SJCRH30 (cell line): ENCODE measurements at places on chromosomes 2 and 18.
A peak's percentile ranks its signal among the peaks of the same experiment; 100 is the strongest.

GRCh38 chr18:50662177-50662576 lies 102.3 kb downstream of the MAPK4 start:
- DNase-seq: peak; percentile 6

- no peak for DNase-seq
Observed at GRCh38 chr2:30288561-30288960, 57.2 kb downstream of the LBH start.

GRCh38 chr2:240983996-240984498 lies 14.4 kb upstream of the SNED1 start:
- no peak for DNase-seq

GRCh38 chr18:48922801-48923730 lies 27.7 kb downstream of the SMAD7 start:
- DNase-seq: peak; percentile 56

DNA sequence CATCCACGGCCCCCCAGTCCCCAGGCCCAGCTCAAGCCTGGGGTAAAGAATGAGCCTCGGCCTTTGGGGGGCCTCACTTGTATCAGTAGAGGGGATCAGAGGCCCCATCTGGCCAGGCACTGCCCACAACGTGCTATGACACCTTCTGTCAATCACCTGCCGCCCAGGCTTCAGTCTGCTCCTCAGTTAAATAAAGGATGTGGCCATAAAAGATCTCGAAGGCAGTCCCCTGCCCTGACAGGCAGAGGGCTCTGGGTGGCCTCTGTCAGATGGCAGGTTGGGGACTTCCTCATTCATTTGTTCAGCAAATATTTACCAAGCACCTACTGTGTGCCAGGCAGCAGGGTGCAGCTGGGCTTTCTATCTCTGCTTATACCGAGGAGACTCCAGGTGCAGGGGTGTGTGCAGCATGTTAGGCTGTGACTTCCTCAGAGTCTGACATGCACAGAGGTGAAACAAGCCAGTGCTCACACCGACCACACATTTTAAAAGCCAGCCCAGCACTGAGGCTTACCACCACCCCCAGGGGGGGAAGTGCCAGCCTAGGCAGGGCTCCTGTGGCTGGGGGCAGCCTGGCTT lies 166.4 kb downstream of the GALNT1 start:
- no peak for DNase-seq

GRCh38 chr2:233964581-233964980 lies 47.4 kb downstream of the TRPM8 start:
- DNase-seq: no peak

- peak; percentile 78 for DNase-seq
Observed at GRCh38 chr18:79570266-79571201, 109.1 kb upstream of the CTDP1 start.

DNA sequence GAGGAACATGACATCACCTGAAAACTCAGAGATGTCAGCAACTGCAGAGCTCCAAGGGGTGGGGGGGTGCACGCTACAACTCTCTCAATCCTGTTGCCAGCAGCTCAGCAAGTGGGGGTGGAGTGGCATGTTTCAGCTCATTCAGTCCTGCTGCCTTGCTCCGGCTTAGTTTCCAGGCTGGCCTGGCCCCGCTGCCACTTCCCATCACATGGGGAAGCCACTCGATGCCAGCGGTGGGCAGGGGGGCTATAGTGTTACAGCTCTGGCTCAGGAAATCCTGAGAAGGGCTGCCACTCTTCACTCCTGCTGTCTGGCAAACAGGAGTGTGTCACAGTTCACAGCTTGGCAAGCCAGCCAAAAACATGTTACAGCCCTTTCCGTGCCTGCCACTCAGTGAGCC lies 356.5 kb upstream of the GULP1 start:
- no peak for DNase-seq

DNA sequence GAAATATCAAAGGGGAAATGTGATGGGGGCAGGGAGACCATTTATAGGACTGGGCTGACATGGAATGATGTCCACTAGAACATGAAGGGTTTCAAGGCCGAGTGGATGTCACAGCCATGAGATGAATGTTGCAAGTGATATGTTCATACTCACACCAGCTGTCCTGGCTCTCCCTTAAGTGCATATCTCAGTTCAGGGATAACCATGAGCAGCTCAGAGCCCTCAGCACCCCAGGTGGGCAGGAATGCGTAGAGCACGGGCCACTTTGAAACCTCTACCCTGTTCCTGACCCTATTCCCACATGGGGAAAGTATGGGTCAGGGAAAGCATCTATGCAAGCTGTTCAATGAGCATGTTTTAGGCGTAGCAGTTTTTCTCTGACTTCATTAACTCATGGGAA lies 12.4 kb upstream of the EML4 start:
- no peak for DNase-seq

DNA sequence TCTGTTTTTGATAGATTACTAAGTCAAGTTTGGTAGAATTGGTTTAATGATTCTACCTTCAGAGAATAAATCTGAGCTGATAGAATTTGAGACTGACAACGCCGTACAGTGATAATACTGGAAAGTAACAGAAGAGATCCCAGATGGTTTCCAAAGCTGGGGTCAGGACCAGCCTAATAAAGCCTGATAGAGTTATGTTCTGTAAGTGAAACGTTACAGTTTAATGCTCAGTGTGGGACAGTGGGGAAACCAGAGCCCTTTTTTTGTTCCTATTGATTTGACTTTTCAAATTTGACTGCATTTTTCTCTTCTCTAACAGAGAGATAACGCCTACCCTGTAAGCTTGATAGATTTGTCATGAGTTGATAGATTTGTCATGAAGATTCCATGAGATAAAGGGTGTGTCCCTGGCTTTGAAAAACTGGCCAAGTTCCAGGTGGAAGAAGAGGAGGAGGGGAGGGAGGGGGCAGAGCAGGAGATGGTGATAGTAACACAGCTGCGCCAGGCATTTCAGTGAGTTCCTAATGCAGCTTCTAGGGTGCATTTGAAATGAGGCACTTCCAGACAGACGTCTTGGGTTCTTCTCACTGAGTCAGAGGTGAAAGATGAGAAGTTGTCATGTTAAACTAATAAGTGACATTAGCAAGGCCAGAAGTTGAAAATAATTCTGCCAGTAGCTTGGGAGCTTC lies 65.1 kb downstream of the CERS6 start:
- peak; percentile 48 for DNase-seq

- no peak for DNase-seq
Observed at GRCh38 chr2:238525990-238526389, 99.3 kb downstream of the ASB1 start.

DNA sequence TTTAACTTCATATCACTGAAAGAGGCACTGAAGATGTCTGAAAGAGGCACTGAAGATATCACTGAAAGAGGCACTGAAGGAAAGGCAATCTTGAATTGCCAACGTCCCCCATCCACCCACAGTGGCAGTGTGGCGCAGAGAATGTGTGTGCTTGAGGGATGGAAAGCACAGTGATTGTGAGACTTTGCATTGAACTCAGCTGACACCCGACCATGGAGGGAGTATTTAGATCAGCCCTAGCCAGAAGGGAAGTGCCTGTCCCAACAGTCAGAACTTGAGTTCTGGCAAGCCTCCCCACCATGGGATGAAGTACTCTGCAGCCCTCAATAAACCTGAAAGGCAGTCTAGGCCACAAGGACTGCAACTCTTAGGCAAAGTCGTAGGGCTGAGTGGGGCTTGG lies 33.8 kb downstream of the MAP4K3 start:
- DNase-seq: no peak

GRCh38 chr2:161370981-161371380 lies 45.1 kb upstream of the TBR1 start:
- DNase-seq: no peak

- no peak for DNase-seq
Observed at GRCh38 chr2:129895526-129896082, 83.9 kb upstream of the RAB6C start.

GRCh38 chr2:65030476-65031332 lies 25.5 kb upstream of the CEP68 start:
- DNase-seq: no peak

DNA sequence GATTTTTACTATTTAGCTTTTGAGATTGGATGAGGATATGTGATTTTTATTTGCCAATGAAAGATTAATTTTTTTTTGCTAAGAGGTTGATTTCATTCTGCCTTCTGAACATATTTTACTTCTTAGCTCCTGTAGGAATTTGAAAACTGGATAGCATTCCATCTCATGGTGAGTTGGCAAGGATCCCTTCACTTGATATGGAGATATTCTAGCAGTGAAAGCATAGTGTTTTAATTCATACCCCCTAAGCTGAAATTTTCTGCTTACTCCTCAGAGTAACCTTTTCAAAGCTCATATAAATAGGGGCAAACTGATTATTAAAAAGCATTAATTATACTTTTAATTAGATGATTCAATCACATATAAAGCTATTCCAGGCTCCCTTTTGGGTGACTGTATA lies 61.0 kb upstream of the KCNJ3 start:
- no peak for DNase-seq

GRCh38 chr2:28687640-28688385 lies 63.8 kb upstream of the PPP1CB start:
- DNase-seq: peak; percentile 76

GRCh38 chr18:3877678-3878077 lies 427.7 kb downstream of the TGIF1 start:
- DNase-seq: no peak

DNA sequence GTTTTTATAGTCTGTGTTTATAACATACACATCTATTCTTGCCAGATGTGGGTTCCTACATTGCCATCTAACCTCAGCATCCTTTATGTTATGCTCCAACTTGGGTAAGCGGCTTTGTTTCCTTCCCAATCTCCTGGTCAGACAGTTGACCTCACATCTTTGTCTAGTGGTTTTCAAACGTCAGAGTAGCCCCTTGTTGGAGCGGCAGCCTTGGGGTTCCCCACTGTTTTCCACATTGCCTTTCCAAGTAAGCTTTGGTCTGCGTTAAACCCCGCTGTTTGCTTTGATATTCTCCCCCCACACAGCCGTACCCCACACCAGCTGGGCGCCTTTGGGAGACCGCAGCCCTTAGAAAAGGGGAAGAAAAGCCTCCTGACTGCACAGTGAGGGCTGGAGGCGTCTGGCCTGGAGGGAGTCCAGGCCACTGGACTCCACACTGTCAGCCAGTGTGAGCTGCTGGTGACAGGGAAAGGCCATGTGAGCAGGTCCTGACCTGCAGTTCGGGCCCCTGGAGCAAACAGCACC lies 83.3 kb downstream of the MALT1 start:
- no peak for DNase-seq

- no peak for DNase-seq
Observed at GRCh38 chr2:118569876-118570535, 277.4 kb downstream of the EN1 start.

- DNase-seq: no peak
Observed at GRCh38 chr2:220682616-220683015, 889.5 kb downstream of the EPHA4 start.

DNA sequence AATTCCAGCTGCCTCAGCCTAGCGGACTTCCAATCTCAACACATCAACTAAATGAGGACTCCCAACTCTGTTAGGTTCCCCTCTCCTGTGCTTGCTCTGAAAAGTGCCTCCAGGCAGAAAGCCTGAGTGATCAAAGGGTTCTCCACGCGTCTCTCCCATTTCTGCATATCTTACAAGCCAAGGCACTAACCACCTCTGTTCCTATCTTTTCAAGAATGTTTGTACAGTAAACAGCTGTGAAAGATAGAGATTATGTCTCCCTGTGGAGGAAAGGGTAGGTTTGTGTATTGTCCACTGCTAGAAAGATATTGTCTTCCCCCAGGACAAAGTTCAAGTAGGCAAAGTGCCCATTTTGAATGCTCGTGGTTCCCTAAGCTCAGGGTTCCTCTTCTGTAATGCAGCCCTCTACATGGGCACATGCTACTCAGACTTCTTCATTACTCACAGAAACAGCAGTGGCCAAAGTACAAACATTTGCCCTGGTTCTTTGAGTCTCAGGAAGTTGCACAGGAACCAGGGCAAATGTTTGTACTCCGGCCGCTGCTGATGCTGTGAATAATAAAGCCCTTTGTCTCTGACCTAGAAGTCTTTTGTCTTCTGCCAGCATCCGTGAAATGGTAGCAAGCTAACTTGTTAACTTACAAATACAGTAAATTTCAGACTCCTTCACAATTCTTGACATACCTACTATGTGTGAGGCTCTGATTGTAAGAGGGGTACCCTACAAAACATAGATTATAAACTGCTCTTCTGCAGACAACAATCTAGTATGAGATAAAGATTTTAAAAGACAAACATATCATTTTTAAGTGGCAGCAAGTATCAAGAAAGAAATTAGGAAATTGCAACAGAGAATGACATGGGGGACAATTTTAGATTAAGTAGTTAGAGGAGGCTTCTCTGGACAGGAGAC lies 44.5 kb downstream of the PKDCC start:
- DNase-seq: peak; percentile 67

DNA sequence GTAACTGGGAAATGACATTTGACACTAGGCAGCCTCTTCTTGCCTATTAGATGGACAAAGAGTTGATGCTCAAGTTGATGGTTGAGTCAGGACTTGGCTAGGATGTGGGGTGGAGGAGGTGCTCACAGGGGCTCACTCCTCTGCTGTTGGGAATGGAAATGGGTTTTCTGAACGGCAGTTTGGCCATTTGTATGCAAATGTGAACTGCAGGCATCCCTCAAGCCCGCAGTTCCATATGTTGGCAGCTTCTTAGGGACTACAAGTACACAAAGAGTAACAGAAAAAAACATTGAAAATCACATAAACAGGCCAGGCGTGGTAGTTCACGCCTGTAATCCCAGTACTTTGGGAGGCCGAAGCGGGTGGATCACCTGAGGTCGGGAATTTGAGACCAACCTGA lies 80.8 kb downstream of the INPP5D start:
- DNase-seq: no peak

GRCh38 chr2:143725400-143725799 lies 596.2 kb downstream of the ARHGAP15 start:
- DNase-seq: no peak

DNA sequence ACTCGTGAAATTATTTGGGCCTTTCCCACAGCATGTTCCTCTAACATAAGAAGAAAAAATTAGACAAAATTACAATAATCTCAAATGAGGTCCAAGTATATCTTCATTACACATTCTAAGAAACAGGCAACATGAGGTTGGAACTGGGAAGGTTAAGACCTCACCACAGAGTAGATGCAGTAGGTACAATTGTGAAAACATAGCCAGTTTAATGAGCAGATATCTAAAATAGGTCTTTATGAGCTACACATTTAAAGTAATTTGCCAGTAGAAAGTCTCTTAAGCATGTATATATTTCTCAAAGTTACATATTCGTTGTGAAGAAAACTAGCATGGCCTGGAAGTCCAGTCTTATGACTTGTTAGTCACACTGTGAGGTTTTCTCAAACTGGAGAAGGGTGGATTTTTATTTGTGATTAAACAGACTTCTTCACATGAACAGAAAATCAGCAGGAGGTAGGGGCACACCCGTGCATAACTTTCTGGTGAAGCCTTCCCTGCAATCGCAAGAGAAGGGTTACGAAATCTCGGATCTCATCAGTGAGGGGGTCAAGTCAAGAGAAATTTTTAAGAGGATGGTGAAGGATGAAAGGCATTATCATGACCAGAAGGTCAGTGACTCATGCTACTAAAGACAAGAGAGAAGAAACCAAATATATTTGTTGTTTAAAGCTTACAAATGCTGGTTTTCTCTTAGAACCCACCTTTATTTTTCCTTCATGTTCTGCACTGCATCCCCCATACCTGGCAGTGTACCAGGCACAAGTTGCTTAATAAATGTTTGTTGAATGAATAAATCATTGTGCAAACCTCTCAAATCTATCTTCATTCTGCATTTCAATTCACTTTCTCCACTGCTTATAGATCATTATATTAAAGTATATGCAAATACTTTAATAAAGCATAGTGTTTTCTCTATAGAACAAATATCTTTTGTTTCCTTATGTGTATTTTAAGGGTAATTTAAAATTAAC lies 5.1 kb upstream of the RAB27B start:
- DNase-seq: no peak

- DNase-seq: no peak
Observed at GRCh38 chr2:141323571-141323970, 807.2 kb downstream of the LRP1B start.

- no peak for DNase-seq
Observed at GRCh38 chr2:19299522-19299921, 58.9 kb downstream of the OSR1 start.
